A549 (cell line): ENCODE measurements at places on chromosomes 6 and 20. TPM values are rescaled to one million over a fixed set of nuclear protein-coding genes. Genes with fewer than 3 reads are reported as not detected.

The PRPF6 gene
- 47.2 to 48.9 TPM (median 48.7 TPM) in 3 replicates for polyA plus RNA-seq

The NKX2-4 gene
- not detected in 3 replicates for polyA plus RNA-seq

The RIPK1 gene
- 10.4 to 12.2 TPM (median 10.6 TPM) in 3 replicates for polyA plus RNA-seq

GRCh38 chr20:61974357-61974665, 91.4 kb downstream of the TAF4 start:
- DNase-seq, result no peak

- no peak for DNase-seq
Measured at GRCh38 chr6:137798846-137799245, 68.2 kb upstream of the TNFAIP3 start.

The SDCBP2 gene
- 0.35 to 0.51 TPM (median 0.39 TPM) in 3 replicates for polyA plus RNA-seq

GRCh38 chr6:44049989-44050871, 77.0 kb downstream of the MRPL14 start:
- no peak for DNase-seq
